ENCODE measurements at places on chromosomes 6 and 20. TPM values are rescaled to one million over a fixed set of nuclear protein-coding genes. Genes with fewer than 3 reads are reported as not detected.

The KCNQ5 gene
- polyA plus RNA-seq, result 0.41 TPM

DNA sequence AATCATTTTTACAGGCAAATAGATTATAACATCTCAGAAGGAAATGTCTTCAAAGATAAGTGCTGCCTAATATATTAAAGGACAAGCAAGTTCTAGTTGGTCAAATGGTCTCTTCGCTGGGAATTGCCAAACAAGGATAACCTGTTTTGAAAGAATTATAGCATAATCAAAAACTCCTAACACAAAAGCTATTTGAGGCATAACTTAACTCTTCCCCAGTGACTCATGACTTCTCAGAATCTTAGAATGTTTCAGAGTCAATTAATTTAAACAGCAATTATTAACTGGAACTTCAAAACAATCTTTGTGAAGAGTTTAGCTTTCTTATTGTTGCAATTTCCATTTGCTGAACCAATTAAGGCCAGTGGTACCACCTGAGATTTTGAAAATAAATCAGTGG is 126.6 kb downstream of the MTFR2 start:
- no peak for DNase-seq

DNA sequence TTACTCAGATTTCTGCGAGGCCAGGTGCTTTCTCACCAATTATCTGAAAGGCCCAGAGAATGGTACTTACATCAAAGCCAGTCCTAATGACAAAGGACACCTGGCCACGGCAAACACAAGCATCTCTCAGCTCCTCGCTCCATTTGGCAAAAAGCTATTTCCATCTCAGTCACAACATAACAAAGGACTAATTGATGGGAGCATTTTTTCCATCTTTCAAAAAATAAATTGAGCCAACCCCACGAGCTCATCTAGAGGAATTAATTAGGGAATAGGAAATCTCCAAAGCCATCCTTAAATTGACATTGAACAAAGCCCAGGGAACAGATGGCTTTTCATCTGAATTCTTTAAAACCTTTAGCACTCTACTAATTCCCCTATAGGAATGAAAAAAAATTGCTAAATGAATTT is 236.7 kb downstream of the HAO1 start:
- no peak for DNase-seq

DNA sequence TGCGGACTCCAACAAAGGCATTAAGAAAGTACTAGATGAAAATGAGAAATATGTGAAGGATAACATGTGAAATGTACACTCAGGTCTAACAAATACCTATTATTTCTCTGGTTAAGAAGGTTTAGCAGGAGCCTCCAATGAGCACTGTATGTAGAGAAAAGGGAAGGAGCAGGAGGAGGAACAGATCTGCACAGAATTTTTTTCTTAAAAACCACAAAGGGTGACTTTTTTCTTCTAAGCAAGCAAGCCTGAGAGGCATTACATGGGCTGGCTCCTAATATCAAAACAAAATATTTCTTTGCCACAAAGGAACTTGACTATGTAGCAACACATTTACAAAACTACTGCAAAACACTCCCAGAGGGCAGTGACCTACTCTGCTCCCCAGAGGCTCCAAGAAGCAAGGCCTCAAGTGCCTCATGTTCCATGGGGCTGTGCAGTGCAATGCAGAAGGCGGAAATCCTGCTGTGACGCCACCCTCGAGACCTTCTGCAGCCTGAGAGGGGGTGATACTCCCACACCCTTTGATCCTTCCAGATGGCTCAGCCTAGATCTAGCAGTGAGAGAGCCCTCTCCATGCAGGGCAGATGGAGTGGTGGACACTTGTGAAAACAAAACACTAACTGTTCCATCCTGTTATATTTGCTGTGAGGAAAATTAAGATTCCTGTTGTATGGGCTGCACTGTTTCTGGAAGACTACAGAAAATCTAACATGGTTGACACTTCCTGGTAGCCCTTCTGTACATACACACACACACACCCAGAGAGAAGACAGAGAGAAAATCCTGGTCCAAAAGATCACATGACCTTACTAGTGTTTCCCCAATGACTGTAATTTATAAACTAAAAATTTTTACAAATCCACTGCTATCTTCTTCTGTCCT is 36.0 kb upstream of the SMIM29 start:
- DNase-seq, result no peak

The TNFRSF6B gene
- polyA plus RNA-seq, result 1.8 TPM

- no peak for DNase-seq
Observed at GRCh38 chr6:146944809-146945208, 259.4 kb upstream of the STXBP5 start.

DNA sequence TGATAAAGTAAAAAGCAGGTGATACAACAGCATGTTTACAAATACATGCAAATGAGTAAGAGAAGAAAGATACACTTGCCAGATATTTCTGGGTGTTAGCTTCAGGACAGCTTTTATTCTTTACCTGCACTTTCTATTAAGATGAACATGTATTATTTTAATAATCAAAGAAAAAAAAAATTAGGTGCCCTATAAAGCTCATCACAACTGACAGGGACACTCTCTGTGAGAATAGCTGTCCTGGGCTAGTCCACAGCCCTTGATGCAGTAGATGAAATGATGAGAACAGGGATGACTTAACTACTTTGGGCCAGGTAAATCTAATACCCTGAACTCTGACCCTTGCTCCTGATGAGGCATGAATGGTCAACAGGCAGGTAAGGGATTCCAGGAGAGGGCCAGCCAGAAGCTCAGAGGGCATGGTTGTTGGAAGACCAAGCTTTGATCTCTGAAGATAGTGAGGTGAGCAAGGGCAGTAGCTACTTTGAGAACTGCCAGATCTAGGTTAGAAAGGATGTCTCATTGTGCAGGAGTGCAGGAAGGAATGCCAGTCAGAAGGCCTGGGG is 15.6 kb downstream of the NSFL1C start:
- DNase-seq, result no peak

DNA sequence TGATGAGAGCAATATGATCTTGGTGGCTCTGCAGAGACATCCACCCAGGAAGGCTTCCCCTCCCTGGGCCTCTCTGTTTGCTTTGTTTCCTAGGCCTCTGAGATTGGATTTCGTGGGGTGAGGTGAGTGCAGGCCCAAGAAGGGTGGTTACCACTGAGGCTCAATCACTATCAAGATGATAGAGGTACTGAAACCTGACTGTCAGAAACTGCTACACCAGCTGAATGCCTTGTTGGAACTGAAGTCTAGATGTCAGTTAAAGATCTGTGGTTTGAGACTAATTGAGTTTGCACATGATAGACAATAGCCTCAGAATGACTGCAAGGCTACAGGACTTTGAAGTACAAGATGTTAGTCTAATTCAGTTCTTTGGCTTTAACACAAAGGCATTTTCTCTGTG is 15.2 kb downstream of the VNN1 start:
- no peak for DNase-seq

The PPIL6 gene
- 18.8 TPM for polyA plus RNA-seq

GRCh38 chr6:77987035-77987384 is 334.2 kb downstream of the MEI4 start:
- DNase-seq, result no peak

The BAG2 gene
- polyA plus RNA-seq, result 7.8 TPM

- no peak for DNase-seq
Observed at GRCh38 chr6:11718463-11718862, 60.1 kb downstream of the ADTRP start.

DNA sequence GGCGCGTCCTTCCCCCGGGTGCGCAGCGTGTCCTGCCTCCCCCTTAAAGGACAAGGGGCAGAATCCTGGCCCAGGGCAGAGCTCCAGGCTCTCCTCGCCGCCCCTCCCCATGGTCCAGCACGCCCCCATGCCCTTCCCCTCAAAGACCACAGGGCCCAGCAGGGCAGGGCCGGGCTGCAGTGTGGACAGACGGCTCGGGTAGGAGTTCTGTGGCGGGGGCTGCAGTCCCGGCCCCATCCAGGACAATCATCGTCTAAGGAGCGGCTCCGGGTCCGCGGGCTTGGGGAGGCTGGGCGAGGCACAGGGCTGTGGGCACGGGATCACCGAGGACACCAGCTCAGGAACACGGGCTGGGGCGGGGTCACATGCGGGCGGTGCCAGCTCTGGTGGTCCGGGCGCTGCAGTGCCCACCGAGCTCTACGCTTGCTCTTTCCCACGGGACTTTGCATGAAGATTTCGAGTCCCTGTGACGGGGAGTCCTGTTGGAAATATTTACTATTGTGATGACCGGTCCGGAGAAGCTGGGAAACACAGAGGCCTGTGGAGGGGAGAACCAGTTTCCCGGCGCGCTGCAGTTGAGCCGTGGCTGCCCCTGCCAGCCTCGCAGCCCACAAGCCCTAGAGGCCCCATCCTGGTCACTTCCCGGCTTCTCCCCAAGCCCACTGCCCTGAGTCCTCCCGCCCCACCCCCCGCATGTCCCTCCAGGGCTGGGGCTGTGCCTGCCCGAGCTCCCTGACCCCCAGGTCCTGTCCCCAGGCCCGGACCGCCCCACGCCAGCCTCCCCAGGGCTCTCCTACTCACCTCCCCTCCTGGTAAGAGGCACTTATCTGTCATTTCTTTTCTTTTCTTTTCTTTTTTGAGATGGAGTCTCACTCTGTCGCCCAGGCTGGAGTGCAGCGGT is 20.6 kb downstream of the SLC17A9 start:
- no peak for DNase-seq

The HTR1E gene
- 0.96 TPM for polyA plus RNA-seq

DNA sequence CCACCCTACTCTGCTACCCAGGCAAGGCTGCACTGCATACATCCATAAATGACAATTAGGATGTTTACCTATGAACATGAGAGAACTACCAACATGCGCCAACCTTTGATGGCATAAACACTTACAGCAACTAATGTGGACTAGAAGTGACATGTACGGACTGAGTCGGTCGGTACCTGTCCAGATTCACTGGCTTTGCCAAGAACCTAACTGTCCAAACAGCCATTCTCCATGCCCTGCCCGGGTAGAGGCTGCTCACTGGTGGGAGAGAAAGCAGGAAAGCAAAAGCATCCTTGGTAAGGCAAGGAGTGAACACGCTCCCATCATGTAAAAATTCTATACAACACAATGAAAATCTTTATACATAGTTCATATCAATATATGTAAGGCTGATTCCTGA is 30.0 kb downstream of the SYNDIG1 start:
- no peak for DNase-seq

DNA sequence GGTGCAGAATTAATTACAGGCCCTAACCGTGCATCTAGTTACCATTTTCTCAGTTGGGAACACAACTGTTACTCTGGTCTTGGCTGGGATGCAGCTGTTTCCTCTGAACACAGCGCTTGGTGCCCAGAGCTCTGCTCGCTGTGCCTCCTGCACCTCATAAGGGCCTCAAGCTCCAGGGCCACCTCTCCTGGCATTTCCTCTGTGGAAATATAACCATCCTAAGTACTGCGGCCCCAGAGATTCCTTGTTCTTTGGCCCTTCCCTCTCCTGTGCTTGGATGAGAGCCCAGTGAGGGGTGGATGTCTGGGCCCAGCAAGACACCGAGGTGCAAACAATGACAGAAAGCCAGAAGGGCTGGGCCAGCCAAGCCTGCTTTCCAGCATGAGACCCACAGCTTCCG is 169.9 kb upstream of the CST7 start:
- DNase-seq, result no peak

- DNase-seq, result no peak
Observed at GRCh38 chr6:12163149-12163548, 127.0 kb upstream of the EDN1 start.

- DNase-seq, result no peak
Observed at GRCh38 chr6:158926414-158926813, 73.6 kb downstream of the RSPH3 start.

The SYCP2L gene
- polyA plus RNA-seq, result 4.3 TPM

The SLC25A27 gene
- polyA plus RNA-seq, result 35.1 TPM

- no peak for DNase-seq
Observed at GRCh38 chr6:136608991-136609390, 58.8 kb upstream of the MAP7 start.

The CRIP3 gene
- 2.2 TPM for polyA plus RNA-seq

- no peak for DNase-seq
Observed at GRCh38 chr20:6651016-6651415, 116.5 kb upstream of the BMP2 start.

- DNase-seq, result no peak
Observed at GRCh38 chr6:39090036-39090435, 24.9 kb downstream of the SAYSD1 start.

- DNase-seq, result no peak
Observed at GRCh38 chr20:24795436-24795835, 153.6 kb upstream of the CST7 start.

DNA sequence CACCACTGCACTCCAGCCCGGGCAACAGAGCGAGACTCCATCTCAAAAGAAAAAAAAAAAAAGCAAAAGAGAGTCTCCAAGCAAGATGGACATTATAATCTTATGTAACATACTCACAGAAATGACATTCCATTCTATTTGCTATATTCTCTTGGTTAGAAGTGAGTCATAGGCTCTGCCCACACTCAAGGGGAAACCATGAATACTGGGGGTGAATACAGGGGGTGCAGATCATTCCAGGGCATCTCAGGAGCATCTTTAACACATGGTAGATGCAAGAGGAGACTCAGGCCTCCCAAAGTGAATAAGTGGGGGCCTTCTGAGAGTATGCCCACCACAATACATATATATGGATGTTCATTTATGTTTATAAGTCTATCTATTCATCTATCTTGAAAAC is 18.3 kb upstream of the RANBP9 start:
- DNase-seq, result no peak

The TNFRSF21 gene
- polyA plus RNA-seq, result 37.7 TPM

The SNAI1 gene
- 10.0 TPM for polyA plus RNA-seq

- no peak for DNase-seq
Observed at GRCh38 chr20:47033665-47034064, 139.0 kb downstream of the EYA2 start.

DNA sequence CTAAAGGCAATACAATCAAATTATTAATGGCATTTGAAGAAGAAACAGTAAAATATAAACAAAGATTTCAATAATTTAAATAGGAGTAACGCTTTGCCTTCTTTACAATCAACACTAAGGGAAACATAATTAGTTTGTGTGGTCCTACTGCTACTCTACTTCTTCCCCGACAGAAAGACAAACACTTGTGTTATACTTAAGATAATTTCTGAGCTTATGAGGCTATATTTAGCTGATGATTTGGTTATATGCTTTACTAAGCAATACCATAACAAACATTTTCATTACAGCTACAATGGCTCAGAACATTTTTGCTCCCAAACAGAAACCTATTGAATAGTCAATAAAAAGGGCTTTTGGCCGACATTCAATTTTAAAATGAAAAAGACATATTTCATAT is 1217.2 kb upstream of the GJE1 start:
- DNase-seq, result no peak

DNA sequence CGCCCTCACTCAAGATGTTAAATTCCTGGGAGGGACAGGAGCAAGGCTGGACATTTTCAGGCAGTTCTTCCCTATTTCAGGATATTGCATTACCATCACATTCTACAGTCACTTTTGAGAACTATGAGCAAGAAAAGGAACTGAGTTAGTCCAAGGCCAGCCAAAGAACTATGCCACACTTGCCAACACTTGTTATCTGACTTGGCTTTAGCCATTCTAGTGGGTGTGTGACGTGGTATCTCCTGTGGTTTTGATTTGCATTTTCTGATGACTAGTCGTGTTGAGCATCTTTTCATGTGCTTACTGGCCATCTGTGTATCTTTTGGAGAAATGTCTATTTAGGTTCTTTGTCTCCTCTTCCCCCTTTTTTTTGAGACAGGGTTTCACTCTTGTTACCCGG is 12.0 kb downstream of the XRN2 start:
- DNase-seq, result no peak
